ENCODE measurements at places on chromosomes 1 and 21.

DNA sequence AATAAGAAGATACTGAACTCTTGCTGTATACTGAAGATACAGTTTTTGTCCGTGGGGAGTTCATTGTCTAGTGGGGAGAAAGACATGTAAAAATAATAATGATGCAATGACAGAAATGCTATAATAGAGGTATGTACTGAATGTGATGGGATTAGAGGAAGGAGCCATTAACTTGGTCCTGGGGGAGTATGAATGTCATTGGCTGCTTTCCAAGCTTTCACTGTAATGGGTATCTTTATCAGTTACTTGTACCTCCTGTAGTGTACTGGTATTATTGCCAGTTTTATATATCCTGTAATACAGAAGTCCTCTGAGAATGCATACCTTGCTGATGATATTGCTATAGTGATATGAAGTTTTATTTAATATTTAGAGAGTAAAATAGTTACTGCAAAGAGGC is 7.4 kb downstream of the BTBD8 start:
- no peak for DNase-seq

GRCh38 chr21:42652527-42653230 is 742 bp upstream of the PDE9A start:
- no peak for DNase-seq

DNA sequence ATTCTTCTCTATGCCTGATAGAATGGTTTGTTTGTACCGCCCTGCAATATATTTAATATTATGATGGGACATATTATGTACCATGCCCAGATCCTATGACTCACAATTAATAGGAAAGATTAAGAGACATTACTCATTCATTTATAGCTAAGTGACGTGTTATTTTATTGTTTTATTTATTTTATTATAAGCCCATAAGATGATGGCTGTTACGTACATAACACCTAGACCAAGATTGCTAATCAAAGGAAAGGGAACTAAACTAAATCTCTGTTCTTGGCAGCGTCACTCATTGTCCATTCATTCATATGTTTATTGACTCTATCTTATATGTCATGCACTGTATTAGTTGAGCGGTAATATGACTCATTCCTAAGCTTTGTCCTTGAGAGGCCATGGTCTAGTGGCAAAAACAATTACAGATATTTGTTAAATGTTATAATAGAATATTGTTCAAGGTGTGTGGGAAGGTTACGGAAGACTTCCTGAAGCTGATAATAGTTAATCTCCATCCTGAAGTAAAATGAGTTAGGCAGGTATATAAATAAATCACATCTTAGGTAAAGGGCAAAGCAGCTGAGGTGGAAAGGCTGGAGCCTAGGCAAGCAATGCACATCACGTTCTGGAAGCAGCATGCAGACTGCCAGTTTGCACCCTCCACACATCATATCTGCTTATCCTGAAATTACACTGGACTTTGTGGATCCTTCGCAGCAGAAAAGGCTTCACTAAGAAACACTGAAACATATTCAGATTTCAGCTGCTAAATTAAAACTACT is 16.6 kb upstream of the CD55 start:
- no peak for DNase-seq

DNA sequence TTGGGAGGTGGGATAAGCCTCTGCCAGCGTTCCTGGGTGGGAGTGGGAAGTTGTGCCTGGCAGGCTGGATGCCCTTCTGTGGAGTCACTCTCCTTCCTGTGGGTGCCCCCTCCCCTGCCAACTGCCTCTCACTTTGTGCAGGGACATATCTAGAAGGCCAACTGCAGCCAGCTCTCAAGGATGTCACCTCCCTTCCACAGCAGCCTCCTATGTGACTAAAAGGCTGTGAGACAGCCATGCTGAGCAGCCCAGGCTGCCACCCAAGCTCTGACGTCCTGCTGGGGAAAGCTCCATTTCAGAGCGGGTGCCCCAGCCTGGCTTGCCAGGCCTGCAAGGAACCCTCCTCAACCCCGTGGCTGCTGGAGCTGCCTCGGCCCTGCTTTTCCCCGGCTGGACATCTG is 19.6 kb upstream of the SLC26A9 start:
- DNase-seq, result no peak

GRCh38 chr1:61400131-61400770 is 317.9 kb downstream of the NFIA start:
- no peak for DNase-seq

DNA sequence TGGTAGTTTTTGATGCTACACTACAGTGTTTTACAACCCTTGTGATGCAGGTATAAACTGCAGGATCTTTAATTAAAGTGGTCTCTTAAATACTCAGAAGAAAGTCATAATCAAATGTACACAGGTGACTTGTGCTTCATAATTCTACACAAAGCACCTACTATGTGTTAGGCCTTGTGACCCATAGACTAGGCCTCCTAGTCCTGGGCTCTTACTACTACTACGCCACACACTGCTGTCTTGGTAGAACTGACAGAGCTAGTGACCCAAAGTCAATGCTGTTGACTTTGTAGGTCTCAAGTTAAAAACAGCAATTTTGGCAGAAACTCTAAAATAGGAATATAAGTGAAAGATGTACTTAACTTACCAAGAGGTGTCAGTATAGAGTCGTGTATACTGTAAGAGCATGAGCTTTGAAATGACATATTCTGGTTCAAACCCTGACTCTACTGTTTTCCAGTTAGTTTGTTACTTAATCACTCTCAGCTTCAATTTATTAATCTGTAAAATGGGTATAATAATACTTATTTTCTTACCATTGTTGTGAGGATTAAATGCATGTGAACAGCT is 48.6 kb upstream of the LMO4 start:
- DNase-seq, result no peak

Measured in stimulated activated CD4-positive, alpha-beta T cell treated with anti-CD3 and anti-CD28 coated beads, Interleukin-15, amount 100 ng/mL, for 1 hour (primary cell).